ENCODE measurements at places on chromosomes 13 and 19. TPM values are rescaled to one million over a fixed set of nuclear protein-coding genes. Genes with fewer than 3 reads are reported as not detected.

- peak; percentile 11 for DNase-seq
Observed at GRCh38 chr19:31715249-31715945, 366.2 kb upstream of the TSHZ3 start.

DNA sequence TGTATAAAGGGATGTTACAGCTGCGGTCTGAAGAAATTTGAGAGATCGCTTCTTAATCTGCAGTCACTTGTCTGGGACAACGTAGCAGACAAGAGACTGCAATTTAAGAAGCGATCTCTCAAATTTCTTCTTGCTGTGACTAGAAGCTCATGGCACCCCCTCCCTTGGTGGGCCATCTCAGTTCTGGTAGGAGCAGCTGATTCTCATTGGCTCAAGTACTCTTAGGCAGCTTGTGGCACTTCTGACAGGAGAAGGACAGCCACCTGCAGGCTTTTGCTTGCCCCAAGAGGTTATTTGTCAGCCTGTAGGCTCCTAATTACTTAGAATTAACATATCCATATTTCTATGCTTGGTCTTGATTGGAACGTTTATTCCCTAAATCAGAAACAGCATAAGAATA is 503.0 kb downstream of the DCT start:
- no peak for DNase-seq

GRCh38 chr19:40598121-40598917 is 2.9 kb upstream of the LTBP4 start:
- peak; percentile 76 for DNase-seq

The SRRM5 gene
- total RNA-seq: 0.25 TPM
